SIG-M5 (cell line): ENCODE measurements at places on chromosomes 5 and 9.

GRCh38 chr9:93864032-93864431 lies 91.1 kb downstream of the BARX1 start:
- no peak for DNase-seq

DNA sequence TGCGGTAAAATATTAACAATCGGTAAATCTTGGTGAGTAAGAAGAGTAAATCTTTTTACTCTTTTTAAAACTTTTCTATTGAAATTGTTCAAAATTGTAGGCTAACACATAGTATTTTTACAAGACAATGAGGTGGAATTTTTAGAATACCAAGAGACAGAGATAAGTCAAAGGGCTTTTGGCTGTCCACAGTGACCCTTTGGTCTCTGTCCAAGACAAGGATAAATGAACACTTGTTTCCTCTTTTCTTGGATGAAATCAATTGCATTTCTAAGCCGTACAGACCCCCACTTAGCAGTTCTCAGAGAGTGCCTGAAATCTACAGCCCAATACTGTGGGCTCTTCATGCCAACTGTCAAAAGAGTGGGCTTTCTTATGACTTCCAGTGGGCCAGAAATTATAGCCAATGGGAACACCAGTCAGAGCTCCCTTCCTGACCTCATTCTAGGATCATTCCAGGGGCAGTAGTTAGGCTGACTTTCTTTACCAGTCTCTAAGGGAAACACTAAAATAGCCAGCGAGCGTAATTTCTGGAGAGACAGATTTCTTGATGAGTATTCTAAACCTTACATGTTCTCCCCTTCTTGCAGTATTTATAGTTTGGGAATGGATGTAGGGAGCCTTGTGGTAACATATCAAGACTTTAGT lies 74.1 kb downstream of the GALNT10 start:
- DNase-seq, result no peak

DNA sequence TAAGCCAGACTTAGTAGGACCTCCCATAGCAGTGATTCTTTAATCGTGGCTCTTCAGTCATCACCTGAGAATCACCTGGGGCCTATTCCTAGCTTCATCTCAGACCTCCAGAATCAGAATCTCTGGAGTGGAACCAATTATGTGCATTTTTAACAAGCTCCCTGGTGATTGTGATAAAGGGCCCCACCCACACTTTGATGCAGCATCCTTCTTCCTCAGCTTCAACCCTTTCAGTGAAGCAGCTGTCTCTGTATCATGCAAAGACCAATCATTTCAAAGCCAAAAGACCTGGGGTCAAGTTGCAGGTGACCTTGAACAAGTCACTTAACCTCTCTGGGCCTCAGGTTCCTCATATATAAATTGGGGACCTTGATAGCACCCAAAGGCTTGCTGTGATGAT lies 17.1 kb downstream of the FBXO10 start:
- no peak for DNase-seq

DNA sequence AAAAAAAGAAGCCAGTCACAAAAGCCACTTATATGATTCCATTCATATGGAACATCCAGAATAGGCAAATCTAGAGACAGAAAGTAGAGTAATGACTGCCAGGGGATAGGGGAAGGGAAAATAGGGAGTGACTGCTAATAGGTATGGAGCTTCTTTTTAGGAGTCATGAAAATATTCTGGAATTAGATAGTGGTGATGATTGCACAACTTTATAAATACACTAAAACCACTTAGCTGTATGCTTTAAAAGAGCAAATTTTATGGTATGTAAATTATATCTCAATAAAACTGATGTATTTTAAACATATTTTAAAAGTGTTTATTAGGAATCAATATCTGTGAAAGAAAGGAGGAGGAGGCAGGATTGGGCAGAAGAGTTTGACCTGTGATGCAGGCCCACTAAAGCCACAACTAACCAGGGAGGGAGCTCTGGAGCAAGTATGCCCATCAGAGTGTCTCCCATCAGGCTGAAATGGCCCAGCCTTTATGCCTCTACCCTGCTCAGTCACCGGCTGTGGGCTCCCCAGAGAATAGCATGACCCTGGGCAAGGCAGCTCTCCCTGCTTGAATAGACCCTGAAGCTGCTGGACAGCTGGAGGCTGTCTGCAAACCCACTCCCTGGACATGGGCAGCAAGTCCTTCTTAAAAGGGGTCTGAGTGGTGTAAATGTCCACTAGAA lies 96.0 kb upstream of the SLC44A1 start:
- DNase-seq, result no peak

- no peak for DNase-seq
Observed at GRCh38 chr9:128909859-128910258, 10.9 kb upstream of the PHYHD1 start.

DNA sequence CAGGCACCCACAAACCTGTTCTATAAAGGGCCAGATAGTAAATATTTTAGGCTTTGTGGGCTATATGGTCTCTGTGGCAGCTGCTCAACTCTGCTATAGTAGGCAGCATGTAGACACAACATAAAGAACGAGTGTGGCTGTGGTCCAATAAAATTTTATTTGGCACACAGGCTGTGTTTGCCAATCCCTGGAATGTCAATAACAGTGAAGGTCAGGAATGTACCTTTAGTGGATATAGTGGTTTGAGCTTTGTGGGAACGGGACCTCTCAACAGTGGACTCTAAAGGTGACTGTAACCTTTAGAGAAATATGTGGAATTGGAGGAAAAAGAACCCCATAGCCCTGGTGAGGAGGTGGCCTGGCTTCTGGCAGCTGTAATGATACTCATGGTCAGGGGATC lies 145.2 kb downstream of the MAST4 start:
- no peak for DNase-seq

- no peak for DNase-seq
Observed at GRCh38 chr5:142572006-142572405, 113.9 kb downstream of the FGF1 start.

- no peak for DNase-seq
Observed at GRCh38 chr9:17795744-17796143, 216.9 kb downstream of the SH3GL2 start.

DNA sequence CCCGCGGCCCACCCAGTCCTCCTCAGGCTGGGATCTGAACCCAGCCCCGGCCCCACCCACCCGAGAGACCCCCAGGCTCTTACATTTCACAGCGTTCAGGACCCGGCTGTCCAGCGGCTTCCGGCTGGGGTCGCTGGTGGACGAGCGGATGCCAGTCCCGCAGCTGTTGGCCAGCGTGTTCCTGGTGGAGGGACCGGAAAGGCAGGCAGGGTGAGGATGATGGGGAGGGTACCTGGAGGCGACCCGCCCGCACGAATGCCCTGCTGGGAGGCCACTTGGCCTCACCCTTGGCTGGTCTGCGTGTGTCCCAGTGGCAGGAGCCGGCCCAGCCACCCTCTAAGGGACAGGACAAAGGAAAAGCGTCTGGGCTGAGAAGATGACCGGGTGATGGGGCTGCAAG lies 51.9 kb upstream of the UBAC1 start:
- no peak for DNase-seq

- no peak for DNase-seq
Observed at GRCh38 chr5:11072076-11072475, 311.0 kb upstream of the DAP start.

- no peak for DNase-seq
Observed at GRCh38 chr9:88800329-88800682, 191.0 kb upstream of the S1PR3 start.

GRCh38 chr5:65059681-65060598 lies 291.2 kb downstream of the CWC27 start:
- DNase-seq, result no peak

GRCh38 chr9:37902131-37902530 lies 1.8 kb downstream of the SLC25A51 start:
- DNase-seq, result no peak

GRCh38 chr9:34716711-34717110 lies 6.8 kb upstream of the CCL21 start:
- DNase-seq, result no peak

- no peak for DNase-seq
Observed at GRCh38 chr5:81924442-81924841, 47.4 kb upstream of the ATG10 start.

DNA sequence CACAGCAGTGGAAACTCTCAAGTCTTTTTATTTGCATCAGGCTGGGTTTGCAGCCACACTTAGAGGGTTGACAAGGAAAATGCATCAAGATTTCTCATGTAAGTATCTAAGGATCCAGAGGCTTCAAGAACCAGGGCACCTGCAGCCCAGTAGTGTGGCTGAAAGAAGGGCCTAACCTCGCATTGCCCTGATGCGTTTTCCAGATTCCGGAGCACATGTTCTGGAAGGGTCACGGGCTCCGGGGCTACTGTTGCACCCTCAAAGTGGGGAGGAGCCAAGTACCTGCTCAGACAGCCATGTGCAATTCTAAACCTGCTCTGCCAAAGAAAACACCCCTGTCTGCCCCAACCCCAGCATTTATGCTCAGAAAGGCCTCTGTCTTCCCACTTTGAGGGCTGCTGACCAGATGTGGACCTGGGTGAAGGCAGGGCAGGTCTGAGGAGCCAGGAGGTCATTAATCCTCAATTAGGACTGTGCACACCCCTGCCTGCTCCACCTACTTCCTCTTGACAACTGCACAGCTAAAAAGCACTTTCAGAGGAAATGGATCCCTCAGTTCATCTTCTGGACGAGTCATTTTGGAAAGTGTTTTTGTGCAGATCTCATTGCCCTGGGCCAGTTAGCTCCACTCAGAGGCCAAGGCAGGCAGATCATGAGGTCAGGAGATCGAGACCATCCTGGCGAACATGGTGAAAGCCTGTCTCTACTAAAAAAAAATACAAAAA lies 110.7 kb downstream of the SAXO1 start:
- no peak for DNase-seq

- DNase-seq, result no peak
Observed at GRCh38 chr5:34775886-34776285, 63.1 kb upstream of the TTC23L start.

GRCh38 chr9:91186632-91187108 lies 175.0 kb downstream of the AUH start:
- DNase-seq, result no peak

DNA sequence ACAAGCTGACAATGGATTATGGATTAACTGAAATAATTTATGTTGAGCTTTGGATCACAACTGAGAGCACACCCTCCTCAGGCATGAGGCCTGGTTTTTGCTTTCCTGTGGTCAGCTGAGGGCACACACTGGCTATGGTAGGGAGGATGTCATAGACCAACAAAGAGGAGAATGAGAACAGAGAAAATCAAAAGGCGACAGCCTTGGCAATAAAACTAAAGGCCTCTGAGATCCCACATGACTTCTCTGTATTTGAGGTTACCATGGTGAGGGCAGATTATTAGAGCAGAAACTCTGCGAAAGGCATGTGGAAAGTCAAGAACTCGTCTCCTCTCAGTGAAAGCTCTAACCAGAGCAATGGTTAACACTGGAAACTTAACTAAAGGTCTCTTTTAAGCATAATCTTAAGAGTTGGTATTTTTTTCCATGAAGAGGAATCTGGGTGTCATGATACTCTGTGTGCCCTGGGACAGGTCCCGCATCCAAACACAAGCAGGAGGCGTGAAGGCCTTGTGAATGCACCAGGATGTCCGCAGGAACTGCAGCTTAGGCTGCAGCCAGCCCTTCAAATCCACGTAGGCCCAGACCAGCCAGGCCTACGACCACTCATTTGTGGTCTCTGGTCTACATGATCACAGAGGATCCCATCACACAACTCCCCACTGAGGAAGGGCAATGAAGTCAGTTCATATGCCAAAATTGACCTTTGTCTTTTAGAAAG lies 12.4 kb upstream of the MEIKIN start:
- no peak for DNase-seq

GRCh38 chr5:102750151-102750834 lies 4.8 kb upstream of the PAM start:
- DNase-seq, result no peak

DNA sequence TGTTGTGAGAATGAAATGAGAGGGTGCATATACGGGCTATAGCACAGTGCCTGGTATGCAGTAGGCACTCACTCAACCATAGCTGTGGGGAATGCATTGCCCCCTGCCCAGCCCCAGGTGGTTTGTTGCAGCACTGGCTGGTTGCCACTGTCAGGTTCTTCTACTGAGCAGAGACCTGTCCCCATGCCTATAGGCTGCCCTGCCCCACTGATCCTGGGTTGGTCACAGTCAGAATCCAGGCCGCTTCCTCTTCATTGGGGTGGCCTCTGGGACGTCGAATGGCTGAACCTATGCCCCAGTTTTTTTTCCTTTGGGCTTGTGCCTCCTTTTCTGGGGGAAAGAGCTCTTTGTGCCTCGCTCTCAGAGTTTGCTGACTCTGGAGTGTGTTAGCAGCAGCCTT lies 74.6 kb downstream of the RGS3 start:
- no peak for DNase-seq

DNA sequence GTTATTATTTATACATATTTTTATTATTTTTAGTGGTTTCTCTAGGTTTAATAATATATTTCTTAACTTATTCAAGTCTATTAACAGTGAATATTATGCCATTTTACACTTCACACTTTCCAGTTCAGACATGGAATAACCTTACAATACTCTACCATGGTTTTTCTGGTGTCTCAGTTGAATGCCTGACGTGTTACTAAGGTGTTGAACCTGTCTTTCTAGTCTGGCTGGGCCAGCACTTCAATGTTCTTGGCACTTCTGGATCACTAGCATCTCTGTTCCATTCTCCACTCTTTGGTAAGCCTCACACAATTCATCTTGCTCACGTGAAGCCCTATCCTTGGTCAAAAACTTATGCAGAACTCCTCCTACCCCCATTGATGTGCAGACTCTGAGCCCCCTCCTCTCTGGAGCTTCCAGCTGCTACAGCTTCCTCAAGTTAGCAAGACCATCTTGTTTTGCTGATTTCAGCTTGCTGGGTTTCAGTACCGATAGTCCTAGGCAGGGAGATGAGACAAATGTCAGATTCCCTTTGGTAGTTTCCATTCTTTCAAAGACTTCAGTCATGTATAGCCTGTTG lies 243.1 kb downstream of the FBXO4 start:
- no peak for DNase-seq

- no peak for DNase-seq
Observed at GRCh38 chr9:120694559-120694958, 19.7 kb downstream of the MEGF9 start.
